GM23338 (cell line): ENCODE measurements at places on chromosomes 12 and 14. TPM values are rescaled to one million over a fixed set of nuclear protein-coding genes. Genes with fewer than 3 reads are reported as not detected.

- no peak for DNase-seq
Observed at GRCh38 chr12:24754690-24755638, 193.9 kb downstream of the BCAT1 start.

GRCh38 chr14:78278464-78279250 is 108.5 kb downstream of the NRXN3 start:
- no peak for DNase-seq

DNA sequence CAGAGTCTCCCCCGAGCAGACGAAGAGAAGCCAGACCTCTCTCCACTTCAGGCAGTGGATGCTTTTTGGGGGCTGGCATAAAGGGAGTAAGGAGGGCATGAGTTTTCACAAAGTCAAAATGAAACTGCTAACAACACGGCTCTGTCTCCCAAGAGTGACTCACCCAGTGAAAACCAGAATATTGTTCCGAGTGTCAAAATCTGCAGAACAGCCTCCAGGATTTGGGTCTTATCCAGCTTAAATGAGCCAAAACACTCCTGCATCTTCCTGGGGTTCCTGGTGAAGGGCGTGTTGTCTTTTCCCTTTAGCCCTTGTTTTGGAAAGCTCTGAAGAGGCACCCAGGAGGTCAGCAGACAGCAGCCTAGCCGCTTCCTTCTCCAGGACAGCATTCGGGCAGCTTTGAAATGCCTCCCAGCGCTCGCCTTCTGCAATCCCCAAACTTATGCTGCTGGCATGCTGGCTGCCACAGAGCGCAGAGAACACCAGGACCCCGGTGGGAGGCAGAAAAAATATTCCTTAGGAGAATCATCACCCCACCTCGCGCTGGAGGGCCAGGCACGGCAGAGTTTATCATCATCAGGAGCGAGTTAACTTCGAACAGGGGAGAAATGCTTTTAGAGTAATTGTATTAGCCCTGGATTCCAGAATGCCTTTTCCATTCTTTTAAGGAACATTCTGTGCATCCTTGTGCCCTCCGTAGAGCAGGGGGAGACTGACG is 117.7 kb upstream of the NCOR2 start:
- DNase-seq: no peak

The KNTC1 gene
- total RNA-seq: 85.2 and 98.0 TPM in 2 replicates

The SLC6A13 gene
- total RNA-seq: 0.27 TPM in 1 of 2 replicates, not detected in the other
